Psoas muscle (tissue), 8 donors: ENCODE measurements at places on chromosomes 11 and 22.

- DNase-seq = peak; percentile 61
Measured at GRCh38 chr11:118912742-118913410, 12.8 kb downstream of the BCL9L start.

DNA sequence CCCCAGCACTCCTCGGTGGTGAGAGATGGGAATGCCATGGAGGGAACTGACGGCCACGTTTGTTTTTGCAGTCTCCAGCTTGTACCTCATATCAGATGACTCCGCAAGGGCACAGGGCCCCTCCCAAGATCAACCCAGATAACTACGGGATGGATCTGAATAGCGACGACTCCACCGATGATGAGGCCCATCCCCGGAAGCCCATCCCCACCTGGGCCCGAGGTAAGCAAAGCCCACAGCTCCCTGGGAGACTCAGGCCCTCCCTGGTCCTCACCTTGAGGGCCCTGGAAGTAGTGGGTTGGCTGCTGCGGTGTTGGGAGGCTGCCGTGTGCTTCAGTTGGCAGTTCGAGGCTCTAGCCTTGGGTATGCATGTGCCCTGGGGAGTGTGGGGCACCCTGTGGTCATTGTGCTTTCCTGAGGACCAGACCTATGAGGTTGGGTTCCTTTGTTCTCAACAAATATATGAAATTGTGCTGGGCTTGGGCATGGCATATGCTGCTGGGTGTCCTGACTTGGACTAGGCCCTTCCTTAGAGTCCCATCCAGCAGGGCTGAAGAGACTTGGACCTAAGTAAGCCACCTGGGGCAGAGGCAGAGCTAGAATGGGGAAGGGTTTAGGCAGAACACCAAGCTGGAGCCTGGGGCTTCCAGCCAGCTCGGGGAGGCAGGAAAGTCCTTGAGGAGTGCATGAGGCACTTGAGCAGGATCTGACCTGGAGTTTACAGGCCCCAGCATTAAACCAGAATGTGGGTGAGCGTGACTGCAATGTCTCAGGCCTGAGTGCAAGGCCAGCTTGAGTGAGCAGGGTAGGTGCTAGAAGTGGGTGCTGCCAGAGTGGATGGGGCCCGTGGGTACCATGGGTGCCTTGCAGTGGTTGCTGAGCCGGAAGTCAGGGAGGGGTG is 26.4 kb downstream of the INCENP start:
- no peak for DNase-seq

GRCh38 chr11:66369073-66369894 is 2.3 kb downstream of the SLC29A2 start:
- DNase-seq = peak; percentile 45

DNA sequence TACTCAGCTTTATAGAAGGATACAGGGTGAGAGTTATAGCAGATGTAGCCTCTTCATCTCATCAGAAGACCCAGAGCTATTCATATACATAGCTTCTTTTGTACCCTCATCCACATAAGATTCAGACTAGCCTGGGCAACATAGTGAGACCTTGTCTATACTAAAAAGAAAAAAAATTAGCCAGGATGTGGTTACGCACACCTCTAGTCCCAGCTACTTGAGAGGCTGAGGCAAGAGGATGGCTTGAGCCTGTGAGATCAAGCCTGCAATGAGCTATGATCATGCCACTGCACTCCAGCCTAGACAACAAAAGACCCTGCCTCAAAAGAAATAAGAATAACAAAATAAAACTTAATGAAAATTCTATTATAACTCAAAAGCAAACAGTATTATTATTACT is 36.7 kb upstream of the B3GNT6 start:
- DNase-seq = no peak

- DNase-seq = peak; percentile 18
Measured at GRCh38 chr11:134374171-134374570, 37.9 kb downstream of the B3GAT1 start.

GRCh38 chr11:124639186-124639585 is 16.5 kb downstream of the TBRG1 start:
- DNase-seq = no peak

DNA sequence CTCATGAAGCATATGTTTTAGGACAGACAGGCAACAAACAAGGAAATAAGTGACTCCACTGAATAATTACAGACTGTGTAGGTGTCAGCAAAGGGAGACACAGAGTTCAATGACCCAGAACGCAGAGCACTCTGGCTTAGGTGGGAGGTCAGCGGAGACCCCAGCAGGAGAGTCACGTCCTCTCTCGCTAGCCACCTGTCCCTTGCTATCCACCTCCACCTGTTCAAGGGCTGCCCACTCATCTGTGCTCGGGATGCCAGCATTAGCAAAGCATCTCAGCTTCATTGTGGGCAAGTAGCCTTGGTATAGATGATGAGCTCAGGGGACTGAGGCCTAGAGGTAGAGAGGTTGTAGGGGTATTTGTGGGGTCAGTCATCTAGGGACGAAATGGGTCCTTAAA is 21.8 kb upstream of the ATXN10 start:
- no peak for DNase-seq

DNA sequence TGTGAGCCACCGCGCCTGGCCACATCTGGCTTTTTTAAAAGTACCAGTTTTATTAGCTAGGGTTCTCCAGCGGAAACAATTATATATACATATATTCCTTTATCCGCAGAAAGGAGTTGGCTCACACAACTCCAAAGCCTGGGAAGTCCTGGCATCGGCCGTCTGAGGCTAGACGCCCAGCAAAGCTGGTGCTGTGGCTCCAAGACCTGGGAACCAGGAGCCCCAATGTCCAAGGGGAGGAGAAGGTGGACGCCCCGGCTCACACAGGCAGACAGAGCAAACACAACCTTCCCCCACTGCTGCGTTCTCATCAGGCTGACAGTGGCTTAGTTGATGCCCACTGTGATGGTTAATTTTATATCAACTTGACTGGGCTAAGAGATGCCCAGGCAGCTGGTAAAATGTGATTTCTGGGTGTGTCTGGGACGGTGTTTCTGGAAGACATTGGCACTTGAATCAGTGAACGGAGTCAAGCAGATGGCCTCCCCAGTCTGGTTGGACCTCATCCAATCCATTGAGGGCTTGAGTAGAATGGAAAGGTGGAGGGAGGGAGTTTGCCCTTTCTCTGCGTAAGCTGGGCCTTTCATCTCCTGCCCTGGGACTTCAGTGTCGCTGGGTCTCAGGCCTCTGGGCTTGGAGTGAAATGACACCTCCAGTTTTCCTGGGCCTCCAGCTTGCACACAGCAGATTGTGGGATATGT is 904.4 kb downstream of the BRD1 start:
- no peak for DNase-seq

DNA sequence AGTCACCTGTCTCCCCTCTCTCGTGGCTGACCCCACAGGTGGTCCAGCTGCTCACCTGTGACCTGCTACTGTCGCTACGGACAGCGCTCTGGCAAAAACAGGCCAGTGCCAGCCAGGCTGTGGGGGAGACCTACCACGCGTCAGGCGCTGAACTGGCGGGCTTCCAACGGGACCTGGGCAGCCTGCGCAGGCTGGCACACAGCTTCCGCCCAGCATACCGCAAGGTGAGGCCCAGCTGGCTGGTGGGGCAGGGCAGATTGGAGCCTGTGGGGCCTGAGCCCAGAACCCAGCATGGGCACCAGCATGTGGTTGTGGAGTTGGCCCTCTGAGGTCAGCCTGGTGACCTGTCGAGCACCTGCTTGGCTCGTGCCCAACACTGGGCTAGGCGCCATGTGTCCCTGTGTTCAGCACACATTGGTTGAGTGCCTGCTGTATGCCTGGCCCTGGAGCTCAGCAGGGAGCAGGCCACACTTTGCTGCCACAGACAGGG is 11.9 kb downstream of the SHISA8 start:
- DNase-seq = peak; percentile 81

DNA sequence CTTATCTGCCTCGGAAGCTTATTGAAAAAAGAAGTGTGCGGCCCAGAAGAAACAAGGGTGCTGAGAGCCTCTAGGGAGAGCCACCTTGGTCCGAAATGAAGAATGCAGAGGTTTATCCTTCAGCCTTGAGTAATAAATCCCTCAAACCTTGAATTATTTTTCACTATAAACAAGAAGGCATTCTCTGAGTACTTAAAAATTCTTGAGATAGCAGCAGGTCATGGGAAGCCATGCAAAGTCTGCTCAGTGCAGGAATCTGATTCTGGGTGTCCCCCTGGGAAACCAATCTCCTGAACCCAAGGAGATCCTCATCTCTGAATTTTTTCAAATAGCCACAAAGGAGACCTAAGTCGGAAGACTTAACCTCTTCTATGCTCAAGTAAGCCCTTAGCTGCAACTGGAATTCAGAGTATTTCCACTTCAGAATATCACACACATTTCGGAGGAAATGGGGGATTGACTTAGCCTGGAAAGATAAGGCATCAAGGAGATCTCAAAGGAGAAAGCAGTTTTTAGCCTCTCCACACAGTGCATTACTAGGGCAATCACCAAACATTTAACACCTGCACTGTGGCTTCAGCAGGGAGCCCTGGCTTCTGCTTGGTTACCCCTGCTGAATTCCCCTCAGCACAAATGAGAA is 365.0 kb downstream of the ETS1 start:
- no peak for DNase-seq

DNA sequence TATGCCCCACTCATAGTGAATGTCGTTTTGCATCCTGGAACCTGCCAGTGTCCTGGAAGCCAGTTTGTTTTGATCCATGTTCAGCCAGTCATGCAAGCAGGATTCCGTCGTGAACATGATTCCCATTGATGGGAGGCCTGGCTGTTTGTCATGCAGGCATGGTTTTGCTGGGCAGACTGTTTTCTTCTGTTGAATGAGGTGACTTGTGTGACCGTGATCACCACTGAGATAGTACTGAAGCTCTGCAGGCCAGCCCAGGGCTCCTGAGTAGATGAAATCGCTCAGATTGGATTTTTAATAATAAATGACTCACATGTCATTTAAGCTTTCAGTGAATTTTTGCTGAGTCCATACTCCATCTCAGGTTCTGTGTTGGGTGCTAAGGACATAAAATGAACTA is 117.8 kb downstream of the PDE2A start:
- no peak for DNase-seq

DNA sequence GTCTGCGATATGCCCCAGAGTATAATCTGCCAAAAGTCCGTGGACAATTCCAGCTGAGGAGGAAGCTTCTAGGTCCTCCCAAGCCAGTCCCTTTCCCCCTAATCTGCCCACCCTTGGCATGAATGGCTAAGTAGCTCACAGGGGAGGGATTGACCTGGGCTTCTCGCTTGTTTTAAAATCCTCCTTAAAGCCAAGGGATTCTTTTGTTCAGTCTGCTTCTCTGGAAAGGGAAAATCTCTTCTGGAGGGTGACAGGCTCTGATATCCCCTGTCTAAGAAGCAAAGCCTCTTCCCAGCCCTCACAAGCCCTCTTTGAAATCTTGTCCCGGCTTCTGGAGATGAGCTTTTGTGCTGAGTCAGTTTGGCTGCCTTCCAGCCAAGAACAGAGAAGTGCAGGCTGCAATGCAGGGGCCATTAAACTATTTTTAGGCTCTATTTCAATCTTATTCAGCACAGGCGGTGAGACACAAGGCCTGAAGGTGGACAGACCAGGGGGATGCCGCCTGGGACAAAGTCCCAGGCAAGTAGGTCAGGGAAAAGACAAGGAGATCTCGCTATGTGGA is 23.9 kb downstream of the NEFH start:
- peak; percentile 48 for DNase-seq

GRCh38 chr11:31796499-31797189 is 14.5 kb downstream of the PAX6 start:
- DNase-seq = no peak

DNA sequence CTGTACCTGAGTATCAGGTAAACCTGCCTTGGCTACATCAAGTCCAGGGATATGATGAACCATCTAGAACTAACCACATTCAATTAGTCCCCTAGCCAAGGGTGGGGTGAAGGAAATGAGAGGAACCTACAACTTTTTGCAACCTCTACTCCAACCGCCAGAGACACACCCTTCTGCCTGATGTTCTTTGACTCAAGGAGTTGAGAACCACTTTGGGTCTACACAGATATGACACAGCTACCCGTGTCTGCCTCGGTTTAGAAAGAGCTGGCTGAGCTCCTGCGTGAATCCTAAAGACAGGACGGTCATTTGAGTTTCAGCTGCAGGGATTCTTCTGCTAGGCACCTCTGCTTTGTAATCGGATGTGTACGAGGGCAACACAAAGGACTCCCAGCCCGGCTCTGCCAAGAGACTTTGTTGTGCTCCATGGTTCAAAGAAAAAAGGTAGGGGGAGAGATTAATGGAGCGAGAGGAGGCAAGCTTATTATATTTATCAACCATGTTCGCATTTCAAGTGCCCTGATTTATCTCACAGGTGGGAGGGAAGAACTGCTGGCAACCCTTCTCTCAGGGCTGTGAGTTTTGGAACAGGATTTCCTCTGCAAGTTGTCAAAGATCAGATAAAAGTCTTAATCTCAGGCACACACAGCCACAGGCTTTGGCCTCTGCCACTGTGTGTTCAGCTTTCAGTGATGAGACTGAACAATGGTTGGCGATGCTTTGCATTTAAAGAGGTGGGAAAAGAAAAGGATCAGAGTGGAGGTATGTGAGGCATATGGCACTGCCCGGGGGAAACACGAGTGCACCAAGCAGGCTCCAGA is 35.1 kb downstream of the FLI1 start:
- no peak for DNase-seq

DNA sequence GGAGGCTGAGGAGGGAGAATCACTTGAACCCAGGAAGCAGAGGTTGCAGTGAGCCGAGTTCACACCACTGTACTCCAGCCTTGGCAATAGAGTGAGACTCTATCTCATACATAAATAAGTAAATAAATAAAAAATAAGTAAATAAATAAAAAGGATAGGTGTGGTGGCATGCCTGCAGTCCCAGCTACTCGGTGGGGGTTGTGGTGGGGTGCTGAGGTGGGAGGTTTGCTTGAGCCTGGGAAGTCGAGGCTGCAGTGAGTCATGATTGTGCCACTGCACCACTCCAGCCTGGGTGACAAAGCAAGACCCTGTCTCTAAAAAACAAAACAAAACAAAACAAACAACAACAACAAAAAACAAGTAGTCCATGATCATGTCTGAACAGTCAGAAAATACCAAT is 3.1 kb downstream of the LARGE2 start:
- no peak for DNase-seq

- DNase-seq = no peak
Measured at GRCh38 chr22:40519284-40519947, 117.1 kb downstream of the MRTFA start.

- no peak for DNase-seq
Measured at GRCh38 chr11:73931039-73931645, 19.7 kb upstream of the DNAJB13 start.

- DNase-seq = no peak
Measured at GRCh38 chr11:108994887-108995286, 330.0 kb downstream of the DDX10 start.

GRCh38 chr11:107272561-107272960 is 185.1 kb downstream of the CWF19L2 start:
- no peak for DNase-seq
